ENCODE measurements at places on chromosomes 11 and 22.

DNA sequence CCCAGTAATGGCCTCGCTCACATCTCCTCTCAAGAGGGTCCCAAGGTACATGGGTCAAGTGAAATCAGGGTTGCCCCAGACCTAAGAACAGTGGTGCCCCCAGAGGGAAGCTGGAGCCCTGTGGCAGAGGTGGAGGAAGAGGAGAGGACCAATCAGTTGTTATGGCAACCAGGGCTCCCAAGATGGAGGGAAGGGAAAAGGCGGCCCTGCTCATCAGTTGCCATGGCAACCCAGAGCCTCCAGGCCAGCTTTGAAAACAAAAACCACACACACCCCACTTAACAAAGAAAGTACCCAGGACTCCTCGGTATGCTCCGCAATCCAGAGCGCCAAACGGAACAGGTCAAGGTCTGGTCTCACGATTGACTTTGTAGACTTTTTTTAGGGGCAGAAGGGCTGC lies 53.5 kb upstream of the SLC35C1 start:
- no peak for DNase-seq

- DNase-seq = no peak
These were observed 13.9 kb downstream of the HIPK3 start for GRCh38 chr11:33271059-33271458.

- no peak for DNase-seq
These were observed 18.2 kb downstream of the PVALB start for GRCh38 chr22:36798674-36799066.

GRCh38 chr11:75571625-75572024 lies 9.6 kb downstream of the SERPINH1 start:
- no peak for DNase-seq

GRCh38 chr11:133047036-133047770 lies 485.1 kb downstream of the OPCML start:
- DNase-seq = no peak

DNA sequence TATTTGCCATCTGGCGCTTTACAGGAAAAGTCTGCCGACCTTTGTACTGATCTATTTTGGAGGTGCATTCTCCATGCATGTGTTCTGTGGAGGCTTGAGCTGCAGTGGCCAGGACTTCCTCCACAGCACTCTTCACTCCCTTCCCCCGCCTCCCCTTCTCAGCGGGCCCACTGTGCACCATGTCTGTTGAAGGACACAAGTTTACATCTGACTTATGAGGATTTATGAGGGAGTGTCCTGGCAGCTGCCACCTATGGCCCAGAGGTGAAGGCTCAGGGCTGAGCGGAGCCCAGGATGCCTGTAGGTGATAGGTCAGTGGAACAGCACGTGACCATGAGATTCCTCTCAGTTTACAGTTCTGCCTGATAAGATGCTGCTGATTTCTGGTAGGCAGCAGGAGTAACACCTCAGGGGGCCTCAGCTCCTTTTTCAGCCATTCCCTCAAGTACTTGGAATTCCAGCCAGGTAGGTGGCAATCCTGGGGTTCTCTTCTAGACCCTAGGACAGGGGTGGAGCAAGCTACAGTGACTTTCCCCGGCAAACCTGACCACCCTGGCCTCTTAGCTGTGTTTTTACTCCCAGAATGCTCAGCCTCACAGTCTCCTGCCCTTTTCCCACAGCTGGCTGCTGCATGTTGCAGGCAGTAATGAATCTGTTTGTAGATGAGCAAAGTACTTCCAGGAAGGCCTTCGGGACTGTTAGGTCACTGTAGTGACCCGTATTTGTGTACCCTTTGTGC lies 59.9 kb downstream of the PPFIBP2 start:
- no peak for DNase-seq

DNA sequence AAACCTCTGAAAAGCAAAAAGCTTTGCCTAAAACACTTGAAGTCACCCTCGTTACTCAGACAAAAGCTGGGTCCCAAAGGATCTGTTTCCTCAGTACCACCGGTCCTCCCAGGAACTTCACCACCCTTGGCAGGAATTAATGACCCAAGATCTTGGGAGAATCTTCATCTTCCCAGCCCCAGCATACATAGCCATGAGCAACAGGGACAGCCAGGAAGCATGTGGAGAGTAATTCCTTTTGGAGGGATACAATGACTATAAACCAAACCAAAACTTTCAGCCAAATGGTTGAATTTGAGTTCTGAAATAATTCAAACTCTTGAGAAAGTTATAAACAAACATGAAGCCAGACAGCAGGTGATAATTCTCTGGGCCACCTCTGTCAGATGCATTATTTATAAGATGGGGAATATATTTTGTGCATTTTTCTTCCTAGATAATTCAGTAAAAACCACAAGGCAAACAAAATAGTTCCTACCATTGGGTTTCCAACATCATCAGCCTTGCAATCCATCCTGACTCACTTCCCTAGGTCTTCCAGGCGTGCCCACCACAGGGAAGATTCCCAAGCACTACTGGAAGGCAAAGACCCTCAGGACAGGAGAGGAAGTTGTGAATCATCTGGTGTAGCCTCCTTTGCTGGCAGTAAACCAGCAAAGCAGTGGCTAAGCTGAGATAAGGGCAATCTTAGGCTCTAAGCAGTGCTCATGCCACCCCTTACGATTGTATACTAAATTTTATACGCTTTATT lies 71.7 kb upstream of the DRD2 start:
- DNase-seq = no peak

DNA sequence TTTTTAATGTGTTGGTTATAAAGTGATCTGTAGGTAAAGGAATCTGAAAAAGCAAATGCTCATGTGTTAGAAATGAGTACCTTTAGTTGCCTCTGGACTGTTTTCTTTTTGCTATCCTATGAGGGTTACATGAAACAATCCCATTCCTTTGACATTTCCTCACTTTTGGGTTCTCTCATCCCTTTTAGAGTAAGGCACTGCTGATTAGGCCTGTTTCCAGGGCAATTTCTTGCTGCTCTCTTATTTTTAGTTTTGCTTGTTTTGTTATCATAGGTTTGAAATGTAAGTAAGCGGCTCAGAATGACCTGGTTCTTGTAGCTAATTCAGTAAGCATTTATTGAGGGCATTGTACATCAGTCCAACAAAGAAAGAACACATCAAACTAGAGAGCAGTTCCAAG lies 138.9 kb downstream of the DDX10 start:
- no peak for DNase-seq

GRCh38 chr11:58933661-58934060 lies 5.6 kb upstream of the GLYATL1 start:
- DNase-seq = no peak

DNA sequence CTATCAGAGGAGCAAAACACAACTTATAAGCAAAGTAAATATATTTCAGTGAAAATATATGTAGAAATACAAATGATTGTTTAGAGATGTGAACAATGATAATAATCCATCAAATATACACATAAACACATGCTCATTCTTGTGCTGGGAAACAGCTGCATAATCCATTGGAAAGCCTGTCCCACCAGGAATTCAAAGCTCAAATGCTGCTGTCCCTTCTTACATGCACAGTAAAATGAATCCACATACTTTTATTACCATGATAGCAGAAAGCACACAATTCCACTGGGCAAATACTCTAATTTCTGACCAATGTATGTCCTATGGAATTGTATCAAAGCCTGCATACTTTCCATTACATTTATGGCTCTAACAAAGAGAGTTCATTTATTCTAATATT lies 44.5 kb downstream of the SOX6 start:
- DNase-seq = no peak

DNA sequence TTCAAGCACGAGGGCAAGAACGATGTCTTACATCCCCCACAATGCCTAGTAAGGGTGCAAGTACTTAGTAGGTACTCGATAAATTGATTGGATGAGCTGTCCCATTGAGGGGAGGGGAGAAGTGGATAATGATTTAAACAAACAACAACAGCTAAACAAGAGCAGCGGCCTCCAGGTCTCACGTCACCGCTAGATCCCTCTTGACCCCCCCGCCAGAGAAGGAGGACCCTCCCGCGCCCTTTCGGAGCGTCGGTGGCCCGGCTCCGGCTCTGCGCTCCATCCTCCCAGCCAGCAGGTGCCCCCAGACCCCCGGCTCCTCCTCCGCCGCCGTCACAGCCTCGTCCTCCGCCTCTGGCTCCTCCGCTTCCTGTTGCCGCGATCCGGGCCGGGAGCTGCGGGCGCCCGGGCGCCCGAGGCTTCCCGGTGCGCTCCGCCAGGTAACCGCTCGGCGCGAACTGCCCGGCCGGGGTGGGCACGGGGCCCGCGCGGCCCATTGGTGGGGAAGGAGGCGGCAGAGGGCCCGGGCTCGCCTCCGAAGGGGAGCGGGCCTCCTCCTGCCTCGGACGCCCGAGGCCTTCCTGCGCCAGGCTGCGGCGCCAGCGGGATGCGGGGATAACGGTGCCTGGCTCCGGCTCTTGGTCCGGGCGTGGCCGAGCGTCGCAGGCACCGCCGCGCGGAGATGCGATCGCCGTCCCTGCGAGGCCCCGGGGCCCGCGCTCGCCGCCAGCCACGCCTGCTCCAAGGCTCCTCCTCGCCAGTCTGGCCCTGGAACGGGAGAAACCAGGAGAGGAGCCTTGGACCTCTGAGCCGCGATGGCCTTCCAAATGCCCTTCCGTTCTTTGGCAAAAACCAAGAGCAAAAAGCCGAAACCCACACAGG lies at the start of gene TLCD5:
Gene TLCD5 (plus strand): TSS at position 368 of the 879 bp plus-strand sequence. CDS start 2,143 bp downstream, outside the sequence.
- no peak for DNase-seq

- no peak for DNase-seq
These were observed 98.5 kb downstream of the PDE2A start for GRCh38 chr11:72575533-72576242.

- DNase-seq = no peak
These were observed 102.1 kb downstream of the RPS6KA4 start for GRCh38 chr11:64461081-64461480.

DNA sequence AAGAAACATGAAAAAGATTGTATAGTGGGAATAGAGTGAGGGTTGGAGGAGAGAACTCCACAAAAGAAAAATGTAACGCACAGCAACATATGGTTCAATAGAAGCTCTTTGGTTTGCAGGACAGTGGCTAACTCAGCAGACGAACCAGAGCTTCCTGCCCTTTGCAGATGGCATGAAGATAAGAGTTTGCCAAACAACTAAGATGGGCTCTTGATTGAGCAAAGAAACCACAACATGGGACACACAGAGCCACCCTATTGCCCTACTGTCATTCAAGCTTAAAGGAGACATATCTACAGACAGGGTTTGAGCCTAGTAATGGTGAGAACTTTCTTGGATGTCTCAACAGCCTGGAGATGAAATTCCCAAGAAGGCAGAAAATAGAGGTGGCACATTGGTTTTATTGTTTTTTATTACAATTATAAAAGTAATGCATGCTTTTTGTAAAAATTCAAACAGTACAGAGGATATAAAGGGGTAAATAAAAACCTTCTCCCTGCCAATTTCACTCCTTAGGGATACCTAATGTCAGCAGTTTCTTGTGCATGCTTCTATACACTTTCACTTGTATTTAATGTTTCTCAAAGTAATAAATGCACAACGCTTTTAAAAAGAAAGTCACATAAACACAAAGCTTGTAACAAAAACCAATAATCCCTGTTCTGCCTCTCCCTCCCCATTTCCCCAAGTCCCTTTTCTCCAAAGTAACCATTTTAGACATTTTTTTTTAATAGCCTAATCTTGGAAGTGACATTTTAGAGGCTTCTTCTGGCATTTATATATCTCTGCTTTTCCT lies 63.7 kb downstream of the COPB1 start:
- DNase-seq = no peak

- DNase-seq = no peak
These were observed 82.7 kb upstream of the CTSC start for GRCh38 chr11:88420165-88420791.

DNA sequence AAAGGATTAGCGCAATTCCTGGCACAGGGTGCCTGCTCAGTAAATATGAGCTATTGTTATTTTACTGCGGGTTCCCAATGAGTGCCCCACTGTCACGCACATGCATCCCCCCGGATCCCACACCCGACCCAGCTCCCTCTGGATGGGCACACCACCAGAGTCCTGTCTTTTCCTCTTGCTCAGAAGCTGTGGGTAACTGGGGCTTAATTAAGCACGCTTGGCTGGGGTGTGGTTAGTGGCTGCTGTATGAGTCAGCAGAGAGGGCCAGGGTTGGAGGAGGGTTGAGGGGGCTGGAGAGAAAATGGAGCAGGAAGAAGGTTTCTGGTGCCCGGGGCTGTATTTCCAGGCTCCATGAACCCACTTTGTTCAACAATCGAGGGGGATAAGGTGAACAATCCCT lies 30.3 kb upstream of the NECTIN1 start:
- DNase-seq = no peak

- no peak for DNase-seq
These were observed 12.9 kb downstream of the OR51E2 start for GRCh38 chr11:4684631-4685285.

- no peak for DNase-seq
These were observed 145.8 kb downstream of the APOL5 start for GRCh38 chr22:35863432-35863831.

DNA sequence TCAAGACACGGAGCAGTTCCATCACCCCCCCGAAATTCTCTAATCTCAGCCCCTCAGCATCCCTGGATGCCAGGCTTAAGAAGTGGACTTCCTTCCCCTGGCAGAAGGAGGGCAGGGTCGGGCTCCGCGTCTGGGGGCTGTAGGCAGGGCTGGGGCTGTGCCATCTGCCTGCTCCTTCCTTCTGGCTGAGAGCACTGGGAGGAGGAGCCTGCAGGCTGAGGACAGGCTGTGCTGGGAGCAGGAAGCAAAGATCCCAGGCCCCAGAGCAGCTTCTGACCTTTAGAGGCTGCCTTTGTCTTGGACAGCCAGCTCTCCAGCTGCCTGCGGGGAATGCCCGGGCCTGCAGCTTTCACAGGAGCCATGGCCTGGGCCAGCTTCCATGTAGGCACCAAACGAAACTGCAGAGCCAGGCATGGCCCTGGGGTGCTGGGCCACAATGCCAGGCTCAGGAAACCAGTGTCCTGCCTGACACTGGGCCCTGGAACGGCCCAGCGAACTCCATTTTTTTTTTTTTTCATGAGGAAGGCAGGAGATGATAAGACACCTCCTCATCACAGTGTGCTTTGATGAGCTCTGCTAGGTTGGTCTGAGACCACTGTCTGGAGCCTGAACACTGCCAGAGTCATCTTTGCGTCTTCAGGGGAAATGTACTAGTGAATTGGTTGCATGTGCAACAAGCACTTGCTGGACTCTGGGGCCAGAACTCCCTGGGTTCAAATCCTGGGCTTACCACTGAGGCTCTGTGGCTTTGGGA lies 67.9 kb downstream of the MCM5 start:
- no peak for DNase-seq

DNA sequence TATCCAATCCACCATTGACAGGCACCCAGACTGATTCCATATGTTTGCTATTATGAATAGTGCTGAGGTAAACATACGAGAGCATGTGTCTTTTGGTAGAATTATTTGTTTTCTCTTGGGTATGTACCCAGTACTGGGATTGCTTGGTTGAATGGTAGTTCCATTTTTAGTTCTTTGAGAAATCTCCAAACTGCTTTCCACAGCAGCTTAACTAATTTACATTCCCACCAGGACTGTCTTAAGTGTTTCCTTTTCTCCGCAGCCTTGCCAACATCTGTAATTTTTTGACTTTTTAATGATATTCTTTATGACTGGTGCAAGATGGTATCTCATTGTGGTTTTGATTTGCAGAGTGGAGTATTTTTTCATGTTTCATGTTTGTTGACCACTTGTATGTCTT lies 8.3 kb downstream of the FDX1 start:
- DNase-seq = no peak

- DNase-seq = no peak
These were observed 967.0 kb upstream of the FAT3 start for GRCh38 chr11:91257667-91258066.

Data from Panc1 (cell line).